Stimulated activated CD4-positive, alpha-beta T cell treated with anti-CD3 and anti-CD28 coated beads, TNF-alpha, amount 100 ng/mL, for 1 hour (primary cell): ENCODE measurements at places on chromosomes 5 and 9.

DNA sequence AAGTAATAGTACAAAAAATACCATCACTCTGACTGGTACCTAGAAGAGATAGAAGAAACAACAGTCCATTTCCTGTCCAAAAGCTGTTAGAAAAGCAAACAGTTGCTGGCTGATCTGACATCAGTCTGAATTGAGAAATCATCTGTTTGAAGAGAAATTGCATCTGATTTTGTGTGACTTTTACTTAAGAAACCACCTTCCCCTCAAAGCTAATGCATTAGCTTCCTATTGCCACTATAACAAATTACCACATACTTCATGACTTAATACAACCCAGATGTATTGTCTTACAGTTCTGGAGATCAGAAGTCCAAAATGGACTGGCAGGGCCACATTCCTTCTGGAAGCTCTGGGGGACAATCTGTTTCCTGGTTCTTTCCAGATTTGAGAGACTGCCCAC lies 385.9 kb upstream of the TLE4 start:
- no peak for DNase-seq

GRCh38 chr5:76202182-76202581 lies 119.0 kb downstream of the SV2C start:
- DNase-seq = no peak

- no peak for DNase-seq
Observed at GRCh38 chr9:16683326-16683725, 187.1 kb downstream of the BNC2 start.

DNA sequence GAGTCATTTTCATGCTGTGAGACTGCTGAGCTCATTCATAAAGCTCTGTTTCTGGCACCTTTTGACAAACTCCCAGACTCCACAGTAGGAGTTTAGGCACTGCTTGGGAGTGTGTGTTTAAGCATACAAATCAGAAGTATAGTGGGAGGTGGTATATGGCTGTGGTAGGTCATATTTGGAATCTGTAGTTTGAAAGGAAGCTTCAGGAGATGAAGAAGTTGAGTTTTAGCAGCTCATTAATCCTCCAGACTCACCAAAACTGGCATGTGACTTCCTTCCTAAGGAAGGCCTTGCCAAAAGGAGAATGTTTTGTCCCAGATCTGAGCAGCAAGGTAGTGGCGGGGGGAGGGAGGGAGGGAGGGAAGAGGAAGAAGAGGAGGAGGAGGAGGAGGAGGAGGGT lies 52.8 kb downstream of the SAXO1 start:
- DNase-seq = no peak

DNA sequence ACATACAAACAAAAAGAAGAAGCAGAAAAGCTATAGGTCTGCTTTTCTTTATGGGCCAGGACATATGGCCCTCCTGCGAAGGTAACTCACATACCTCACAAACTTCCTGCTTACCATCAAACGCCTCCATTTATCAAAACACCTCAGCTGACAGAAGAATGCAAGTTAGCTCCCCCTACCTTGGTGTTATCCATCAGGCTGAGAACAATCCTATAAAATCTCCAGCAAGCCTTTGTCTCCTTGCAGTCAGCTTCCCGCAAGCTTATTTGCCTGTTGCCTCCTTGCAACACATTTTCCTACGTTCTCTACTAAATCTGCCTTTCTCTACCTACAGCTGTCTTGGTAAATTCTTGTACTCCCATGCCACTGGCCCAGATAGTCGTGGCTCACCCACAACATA lies 22.7 kb upstream of the PCA3 start:
- DNase-seq = no peak

GRCh38 chr5:151570058-151570457 lies 21.1 kb downstream of the FAT2 start:
- DNase-seq = no peak

DNA sequence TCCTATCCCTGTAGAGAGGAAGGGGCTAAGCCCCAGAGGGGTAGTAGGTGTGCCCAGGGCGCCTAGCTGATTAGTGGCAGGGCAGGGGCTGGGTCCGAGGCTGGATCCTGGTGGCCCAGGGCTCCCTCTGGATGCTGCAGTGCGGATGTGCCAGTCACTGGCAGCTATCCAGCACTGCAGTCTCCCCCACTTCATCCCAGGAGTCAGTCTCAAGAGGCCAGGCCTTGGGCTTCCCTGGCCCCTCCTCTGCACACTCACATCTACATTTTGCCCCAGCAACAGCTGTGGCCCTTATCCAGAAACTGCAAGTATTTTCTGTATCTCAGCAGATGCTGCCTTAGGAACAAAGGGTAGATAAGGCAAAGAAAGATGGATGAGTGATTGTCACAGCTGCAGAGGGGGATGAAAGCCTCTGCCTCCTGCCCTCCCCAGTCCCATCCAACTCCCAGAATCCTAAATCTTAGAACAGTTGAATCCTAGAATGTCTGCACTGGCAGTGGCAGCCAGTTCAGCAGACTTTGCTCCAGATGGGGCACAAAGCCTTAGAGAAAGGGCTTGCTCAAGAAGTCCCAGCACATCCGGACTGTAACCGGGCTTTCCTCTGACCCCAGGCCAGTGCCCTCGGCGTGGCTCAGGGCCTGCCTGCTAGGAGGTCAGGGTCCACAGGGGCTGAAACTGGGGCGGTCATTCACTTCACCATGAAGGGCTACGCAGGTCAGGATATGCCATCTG lies 1.6 kb downstream of the ANXA6 start:
- no peak for DNase-seq

- no peak for DNase-seq
Observed at GRCh38 chr5:124599028-124599973, 147.1 kb downstream of the ZNF608 start.

GRCh38 chr5:81854485-81854884 lies 103.6 kb upstream of the SSBP2 start:
- no peak for DNase-seq

- no peak for DNase-seq
Observed at GRCh38 chr5:95068289-95068910, 216.5 kb downstream of the MCTP1 start.

DNA sequence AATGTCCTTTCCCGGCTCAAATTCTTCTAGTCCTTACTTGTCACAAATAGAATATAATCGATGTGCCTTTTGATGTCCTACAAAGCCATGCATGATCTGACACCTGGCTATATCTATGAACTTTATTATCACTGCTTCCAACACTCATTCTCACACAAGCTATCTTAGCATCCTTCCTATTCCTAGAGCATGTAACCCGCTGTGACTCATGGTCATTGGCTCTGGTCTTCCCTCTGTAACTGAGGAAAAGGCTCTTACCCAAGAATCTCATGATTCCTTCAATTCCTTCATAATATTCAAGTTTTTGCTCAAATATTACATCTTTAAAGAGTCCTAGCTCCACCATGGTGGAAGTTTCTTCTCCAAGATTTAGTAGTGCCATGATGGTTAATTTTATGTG lies 480.0 kb upstream of the PAPPA start:
- no peak for DNase-seq

GRCh38 chr5:75965292-75965691 lies 117.9 kb upstream of the SV2C start:
- no peak for DNase-seq

DNA sequence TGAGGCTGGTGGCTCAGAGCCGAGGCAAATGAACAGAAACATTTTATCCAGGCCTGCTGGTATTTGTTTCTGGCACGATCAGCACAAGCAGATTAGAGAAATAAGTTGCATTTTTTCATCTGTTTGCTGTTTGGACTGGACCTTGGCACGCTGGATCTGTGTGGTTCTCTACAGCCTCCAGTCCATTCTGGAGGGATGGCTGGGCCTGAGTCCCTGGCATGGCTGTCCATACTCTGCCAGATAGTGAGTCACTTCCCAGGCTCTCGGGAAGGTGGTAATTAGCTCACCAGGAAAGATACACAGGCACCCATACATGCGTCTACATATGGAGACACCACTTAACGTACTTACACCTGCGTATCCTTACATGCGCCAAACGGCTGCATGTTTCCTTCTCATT lies 78.6 kb downstream of the SPRY4 start:
- DNase-seq = no peak

DNA sequence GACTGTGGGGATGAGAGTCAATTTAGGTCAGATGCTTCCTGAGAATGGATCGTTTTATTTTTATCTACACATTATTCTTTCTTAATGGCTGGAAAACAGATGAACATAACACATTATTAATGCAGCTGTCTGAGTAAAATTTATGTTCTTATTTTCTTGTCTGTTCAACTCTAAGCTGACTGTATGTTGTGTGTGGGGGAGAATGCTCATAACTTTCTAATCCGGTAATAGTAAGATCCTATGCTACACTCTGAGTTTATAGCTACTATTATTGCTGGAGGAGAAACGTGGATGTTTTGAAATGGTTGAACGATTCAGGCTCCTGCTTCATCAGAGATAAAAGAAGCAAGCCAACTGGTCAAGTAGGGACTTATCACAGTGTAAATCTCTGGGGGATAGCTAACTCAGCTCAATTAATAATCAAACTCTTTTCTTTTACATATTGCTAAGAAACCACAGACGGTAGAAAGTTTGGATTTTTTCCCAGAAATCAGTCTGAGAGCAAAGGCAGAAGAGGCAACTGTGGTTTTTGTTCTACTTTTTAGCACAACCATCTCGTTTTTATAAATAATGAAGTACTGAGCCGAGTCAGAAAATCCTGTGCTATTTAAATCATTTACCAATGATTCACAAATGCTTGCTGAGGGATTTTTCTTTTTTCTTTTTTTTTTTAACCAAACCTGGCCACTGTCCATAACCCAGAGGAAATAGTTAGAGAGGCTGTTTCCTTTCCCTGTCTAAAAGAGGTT lies 265.0 kb upstream of the FAM174A start:
- no peak for DNase-seq

DNA sequence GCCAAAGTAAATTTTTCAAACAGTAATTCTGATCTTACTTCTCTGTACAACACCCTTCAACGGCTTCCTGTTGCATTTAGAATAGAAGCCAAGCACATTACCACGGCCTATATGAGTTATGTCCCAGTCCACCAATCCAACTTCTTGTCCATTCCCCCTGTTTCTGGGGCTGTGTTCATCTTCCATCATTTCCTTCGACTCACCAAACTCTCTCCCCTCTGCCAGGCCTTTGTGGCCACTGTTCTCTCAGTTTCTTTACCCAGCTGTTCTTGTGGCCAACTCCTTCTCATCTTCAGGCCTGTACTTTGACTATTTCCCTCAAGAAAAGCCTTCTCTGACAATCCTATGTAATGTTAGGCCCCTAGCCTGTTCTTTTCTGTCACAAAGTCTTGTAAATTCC lies 259.4 kb upstream of the EFNA5 start:
- DNase-seq = no peak

DNA sequence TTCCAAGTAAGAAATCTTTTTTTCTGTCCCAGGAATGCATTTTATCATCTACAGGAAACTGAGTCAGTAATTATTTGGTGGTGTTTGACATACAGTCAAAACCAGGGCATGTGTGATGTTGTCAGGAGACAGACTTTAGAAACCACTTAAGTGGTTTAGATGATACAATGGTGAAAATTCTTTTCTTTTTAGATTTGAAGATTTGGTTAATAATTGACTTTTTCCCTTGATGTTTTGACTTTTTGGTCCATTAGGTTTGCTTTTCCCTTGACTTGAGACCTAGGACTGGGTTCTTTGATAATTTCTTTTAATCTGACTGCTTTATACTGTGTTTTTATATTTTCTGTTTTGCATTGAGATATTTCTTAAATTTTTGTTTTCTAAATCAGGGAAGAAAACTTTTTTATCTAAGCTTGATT lies 85.2 kb downstream of the RASGRF2 start:
- DNase-seq = no peak

DNA sequence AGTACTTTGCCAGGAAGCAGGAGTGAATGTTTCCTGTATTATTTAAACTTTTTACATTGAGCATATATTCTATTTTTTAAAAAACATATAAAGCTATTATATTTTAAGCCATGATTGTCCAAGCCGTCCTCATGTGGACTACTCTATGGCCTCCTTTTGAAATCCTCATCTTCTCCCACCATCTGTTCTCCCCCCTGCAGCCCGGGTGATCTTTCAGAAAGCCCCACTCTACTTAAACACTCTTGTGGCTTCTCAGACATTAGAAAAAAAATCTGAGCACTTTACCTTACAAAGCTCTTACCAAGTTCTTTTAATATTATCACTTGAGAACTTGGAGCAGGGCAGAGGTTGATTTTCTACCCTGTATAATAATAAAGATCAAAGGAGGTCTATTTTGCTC lies 95.4 kb downstream of the CAVIN4 start:
- DNase-seq = no peak

GRCh38 chr5:86500947-86501346 lies 116.8 kb upstream of the COX7C start:
- no peak for DNase-seq

- no peak for DNase-seq
Observed at GRCh38 chr5:171647043-171647903, 138.3 kb upstream of the SMIM23 start.

- DNase-seq = no peak
Observed at GRCh38 chr9:27586304-27586703, 13.0 kb upstream of the C9orf72 start.

- no peak for DNase-seq
Observed at GRCh38 chr9:12178634-12179033, 514.6 kb upstream of the TYRP1 start.

GRCh38 chr9:35569206-35569605 lies 35.9 kb upstream of the TESK1 start:
- no peak for DNase-seq

GRCh38 chr9:87578625-87579024 lies 81.0 kb downstream of the DAPK1 start:
- DNase-seq = no peak

GRCh38 chr5:1186351-1187233 lies 14.8 kb upstream of the SLC6A19 start:
- DNase-seq = no peak

- DNase-seq = no peak
Observed at GRCh38 chr5:51829230-51829629, 446.0 kb downstream of the ISL1 start.

DNA sequence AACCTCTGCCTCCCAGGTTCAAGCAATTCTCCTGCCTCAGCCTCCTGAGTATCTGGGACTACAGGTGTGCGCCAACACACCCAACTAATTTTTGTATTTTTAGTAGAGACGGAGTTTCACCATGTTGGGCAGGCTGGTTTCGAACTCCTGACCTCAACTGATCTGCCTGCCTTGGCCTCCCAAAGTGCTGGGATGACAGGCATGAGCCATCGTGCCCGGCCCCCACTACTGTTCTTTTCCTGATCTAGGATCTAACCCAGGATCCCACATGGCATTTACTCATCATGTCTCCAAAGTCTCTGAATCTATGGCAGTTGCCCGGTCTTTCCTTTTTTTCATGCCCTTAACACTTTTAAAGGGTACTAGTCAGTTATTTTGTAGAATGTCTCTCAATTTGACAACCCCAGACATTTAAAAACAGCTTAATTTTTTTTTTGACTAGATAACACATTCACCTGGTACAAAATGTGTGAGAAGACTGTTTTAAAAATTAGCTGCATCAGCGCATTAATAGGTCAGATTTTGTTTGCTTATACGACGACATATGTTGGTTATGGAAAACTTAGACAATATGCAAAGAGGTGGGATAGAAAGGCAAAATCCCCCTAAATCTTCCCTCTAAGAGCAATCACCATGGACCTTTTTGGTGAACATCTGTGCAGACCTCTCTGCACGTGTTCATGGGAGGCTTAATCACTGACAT lies 46.5 kb downstream of the STOM start:
- no peak for DNase-seq

GRCh38 chr9:134734270-134734669 lies 92.7 kb downstream of the COL5A1 start:
- no peak for DNase-seq
